ENCODE measurements at places on chromosomes 4 and X.

- DNase-seq = no peak
Observed at GRCh38 chr4:69823481-69824186, 36.3 kb downstream of the SULT1E1 start.

DNA sequence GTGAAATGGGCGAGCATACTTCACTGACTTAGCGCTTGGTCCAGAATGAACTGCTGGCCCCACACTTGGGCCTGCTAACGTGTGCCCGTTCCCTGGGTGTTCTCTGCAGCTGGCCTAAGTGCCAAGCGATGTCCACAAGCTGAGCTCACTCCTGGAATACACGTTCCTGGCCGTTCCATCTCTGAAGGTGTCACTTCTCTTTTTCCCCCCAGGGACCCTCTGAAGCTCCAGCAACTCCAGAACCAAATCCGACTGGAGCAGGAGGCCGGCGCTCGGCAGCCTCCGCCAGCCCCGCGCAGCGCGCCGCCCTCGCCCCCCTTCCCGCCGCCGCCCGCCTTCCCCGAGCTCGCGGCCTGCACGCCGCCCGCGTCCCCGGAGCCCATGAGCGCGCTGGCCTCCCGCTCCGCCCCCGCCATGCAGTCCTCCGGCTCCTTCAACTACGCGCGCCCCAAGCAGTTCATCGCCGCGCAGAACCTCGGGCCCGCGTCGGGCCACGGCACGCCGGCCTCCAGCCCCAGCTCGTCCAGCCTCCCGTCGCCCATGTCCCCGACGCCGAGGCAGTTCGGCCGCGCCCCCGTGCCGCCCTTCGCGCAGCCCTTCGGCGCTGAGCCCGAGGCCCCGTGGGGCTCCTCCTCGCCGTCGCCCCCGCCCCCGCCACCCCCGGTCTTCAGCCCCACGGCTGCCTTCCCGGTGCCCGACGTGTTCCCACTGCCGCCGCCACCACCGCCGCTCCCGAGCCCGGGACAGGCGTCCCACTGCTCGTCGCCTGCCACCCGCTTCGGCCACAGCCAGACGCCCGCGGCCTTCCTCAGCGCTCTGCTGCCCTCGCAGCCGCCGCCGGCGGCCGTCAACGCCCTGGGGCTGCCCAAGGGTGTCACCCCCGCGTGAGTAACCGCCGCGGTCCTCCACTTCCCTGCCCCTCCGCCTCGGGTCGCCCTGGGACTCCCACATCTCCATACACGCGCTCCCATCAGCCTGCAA lies 132.3 kb downstream of the CBR4 start:
- no peak for DNase-seq

DNA sequence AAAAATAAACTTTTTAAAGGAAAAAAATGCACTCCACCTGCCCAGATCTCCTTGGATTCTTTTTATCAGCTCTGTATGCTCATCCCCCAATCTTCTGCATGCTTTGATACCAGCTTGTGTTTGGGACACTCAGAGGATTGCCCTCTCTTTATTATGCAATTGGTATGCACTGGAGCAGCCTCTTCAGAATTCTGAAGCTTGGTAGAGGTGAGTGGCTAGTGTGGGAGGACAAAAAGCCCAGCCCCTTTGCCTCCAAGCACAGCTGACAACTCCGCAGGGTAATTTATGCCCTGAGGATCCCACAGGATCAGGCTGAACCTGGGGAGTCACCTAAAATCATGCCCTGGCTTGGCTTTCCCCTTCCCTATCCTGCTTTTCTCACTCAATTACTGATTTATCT lies 16.7 kb downstream of the IL21 start:
- DNase-seq = no peak

GRCh38 chr4:102272318-102272717 lies 73.0 kb downstream of the SLC39A8 start:
- DNase-seq = no peak

Measured in amniotic stem cell (primary cell).